ENCODE measurements at places on chromosomes 12 and 14.

DNA sequence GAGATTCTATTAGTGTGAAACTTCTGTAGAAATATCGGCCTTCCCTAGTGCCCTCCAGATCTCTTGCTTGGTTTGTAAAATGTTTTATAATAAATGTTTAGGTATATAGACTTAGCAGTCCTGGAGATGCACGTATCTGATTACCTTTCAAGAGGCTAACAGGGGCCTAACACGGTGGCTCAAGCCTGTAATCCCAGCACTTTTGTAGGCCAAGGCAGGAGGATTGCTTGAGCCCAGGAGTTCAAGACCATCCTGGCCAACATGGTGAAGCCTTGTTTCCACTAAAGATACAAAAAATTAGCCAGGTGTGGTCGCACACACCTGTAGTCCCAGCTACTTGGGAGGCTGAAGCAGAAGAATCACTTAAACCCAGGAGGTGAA lies 9.8 kb upstream of the RILPL2 start:
- DNase-seq = no peak

DNA sequence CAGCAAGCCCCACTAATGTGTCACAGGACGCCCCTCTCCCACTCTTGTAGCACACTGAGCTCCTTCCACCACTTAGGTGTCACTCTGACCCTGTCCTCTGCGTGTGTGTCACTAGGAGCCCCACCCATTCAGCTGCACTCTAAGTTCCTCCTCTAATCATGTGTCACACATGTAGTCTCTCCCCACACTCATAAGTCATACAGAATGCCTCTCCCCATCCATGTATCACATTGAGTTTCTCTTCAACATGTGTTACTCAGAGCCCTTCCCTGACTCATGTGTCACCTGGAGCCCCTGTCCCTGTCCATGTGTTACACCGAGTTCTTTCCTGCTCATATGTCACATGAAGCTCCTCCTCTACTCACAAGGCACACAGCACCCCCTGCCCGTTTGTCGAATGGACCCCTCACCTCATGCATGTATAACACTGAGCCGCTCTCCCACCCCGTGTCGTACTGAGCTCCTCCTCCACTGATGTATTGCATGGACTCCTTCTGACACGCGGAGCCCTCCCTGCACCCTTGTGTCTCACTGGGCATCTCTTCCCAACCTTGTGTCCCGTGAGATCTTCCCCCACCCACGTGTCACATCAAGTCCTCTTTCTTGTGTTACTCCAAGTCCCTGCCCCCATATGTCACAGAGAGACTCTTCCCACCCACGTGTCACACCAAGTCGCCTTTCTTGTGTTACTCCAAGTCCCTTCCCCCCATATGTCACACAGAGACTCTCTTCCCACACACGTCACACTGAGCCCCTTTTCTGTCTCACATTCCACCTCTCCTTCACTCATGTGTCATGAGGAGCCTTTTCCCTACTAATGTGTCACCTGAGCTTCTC lies 31.0 kb downstream of the RTL1 start:
- DNase-seq = no peak

DNA sequence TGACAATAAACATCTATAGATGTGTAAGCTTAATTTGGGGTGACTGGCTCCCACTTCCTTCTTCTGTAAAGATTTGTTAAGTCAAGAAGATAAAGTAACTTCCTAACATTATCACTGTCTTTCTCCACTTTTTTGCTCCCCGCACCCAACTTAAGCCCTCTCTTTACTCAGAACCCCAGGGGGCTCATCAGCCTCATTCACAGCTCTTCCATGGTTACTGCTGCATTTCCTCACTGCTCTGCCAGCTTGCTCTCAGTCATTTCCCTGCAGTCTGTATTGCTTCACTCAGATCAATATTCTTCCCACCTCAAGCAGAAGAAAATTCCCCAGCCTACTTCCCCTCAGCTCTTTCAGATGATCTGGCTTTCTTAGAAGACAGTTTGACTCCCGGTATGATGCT lies 102.0 kb downstream of the PIK3C2G start:
- DNase-seq = no peak

DNA sequence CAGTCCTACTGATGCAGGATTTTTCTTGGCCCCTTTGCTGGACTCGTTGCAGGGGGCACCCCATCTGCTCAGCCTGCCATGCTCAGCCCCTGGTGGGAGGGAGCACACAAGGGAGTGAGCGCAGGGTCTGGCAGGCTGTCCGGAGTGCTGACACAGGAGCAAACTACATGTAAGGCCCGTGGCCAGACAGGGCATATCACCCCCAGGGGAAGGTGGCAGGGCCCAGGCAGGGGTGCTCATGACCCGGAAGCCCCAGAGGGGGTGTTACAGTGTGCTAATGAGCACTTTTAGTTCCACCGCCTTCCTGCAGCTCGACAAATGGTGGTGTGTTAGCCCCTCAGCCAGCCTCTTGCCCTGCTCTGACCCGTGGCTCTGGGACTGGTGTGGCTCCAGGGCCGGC lies 645.6 kb upstream of the TMEM132C start:
- no peak for DNase-seq

DNA sequence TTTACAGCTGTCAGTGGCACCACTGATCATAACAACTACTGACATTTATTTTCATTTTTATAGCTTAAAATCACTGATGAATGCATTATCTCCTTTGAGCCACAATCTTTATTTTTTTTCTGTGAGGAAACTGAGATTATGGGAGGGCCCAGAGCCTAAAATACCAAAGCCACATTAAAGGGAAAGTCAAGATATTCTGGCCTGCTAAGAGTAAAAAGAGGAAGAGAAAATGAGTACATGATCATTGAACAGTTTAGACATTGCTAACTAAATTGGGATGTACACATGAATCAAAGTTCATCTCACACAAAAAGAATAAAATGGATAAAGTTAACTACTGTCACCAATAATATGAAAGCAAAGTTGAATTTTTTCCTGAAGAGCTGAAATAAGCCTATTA lies 170.5 kb upstream of the GARIN2 start:
- DNase-seq = no peak

- no peak for DNase-seq
These were observed 20.2 kb upstream of the PLA2G1B start for GRCh38 chr12:120347766-120348165.

GRCh38 chr12:130672089-130672820 lies 43.8 kb downstream of the RIMBP2 start:
- DNase-seq = no peak

- no peak for DNase-seq
These were observed 6.5 kb upstream of the CDK2AP1 start for GRCh38 chr12:123278101-123278627.

DNA sequence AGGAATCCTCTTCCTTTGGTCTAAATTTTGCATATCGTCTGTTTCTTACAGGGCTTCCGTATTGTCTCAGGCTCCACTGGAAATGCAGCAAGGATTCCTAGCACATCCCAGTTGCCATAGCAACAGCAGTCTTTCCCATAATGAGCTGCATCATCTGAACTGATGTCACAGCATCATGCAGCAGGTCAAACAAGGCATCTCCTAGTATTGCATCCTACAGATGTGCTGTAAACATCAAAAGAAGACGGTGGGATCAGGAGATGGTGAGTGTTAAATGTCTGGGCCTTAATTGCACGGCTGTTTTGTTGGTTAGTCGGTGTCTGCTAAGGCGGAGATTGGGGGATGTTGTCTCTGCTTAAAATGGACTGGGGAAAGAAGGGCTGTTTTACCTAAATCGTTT lies at the start of gene AKAP6:
TSS of gene AKAP6 (plus strand) at position 153 of the 400 bp plus-strand sequence. CDS start 104,196 bp downstream, outside the sequence.
- DNase-seq = no peak

- DNase-seq = no peak
These were observed at the start of gene SERPINA5 for GRCh38 chr14:94581127-94581999. Gene SERPINA5 (plus strand): TSS chr14:94581426. CDS start chr14:94587363, 5,937 bp downstream.

DNA sequence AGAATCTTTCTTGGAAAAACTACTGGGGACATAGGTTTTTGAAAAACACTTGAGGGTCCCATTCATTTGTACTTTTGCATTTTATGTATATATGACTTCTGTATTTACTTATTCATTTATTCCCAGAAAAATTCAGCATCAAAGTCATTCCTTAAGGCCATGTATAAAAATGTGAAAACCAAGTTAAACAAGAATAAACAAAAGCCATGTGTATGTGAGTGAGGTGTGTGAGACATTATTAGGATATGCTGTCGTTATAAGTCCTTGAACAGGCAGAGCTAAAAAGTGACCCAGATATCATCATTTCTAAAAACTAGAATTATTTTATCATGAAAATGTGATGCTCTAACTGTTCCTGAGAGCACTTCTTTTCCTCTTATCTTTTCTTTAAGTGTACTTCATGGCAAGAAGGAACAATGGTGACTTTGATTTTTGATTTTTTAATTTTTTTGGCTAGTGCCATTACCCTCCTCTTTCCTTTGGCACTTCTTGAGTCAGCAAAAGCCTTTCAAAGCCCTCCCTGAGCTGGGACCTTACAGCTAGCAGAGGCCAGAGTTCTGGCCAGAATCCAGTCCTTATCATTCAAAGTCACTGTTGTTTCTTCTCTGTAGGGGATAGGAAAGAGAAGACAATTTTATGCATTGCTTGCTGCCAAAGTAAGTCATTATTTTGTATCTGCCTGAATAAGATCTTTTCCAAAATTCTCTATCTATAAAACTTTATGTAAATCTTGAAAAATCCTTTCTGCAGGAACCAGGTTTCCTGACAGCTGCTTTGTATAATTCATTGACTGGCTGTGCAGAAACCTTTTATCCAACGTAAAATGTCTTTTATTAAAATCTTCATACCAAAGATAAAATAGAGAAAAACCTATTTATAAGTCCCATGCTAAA lies 419.7 kb upstream of the PRICKLE1 start:
- no peak for DNase-seq

DNA sequence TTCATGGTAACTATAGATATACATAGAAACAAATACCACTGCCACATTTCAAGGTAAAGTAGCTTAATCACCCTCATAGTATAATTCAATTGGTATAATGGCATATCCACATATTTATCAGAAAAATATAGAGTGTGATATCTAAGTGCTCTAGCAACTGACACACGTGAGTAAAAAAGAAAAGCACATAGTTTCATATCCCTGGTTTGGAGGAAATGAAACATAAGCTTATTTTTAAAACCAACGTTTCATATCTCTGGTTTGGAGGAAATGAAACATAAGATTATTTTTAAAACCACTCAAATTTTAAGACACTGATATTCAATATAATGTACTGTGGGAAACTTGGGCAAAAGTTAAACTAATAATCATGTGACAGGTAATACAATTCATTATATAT lies 2.1 kb downstream of the OR6C70 start:
- no peak for DNase-seq

DNA sequence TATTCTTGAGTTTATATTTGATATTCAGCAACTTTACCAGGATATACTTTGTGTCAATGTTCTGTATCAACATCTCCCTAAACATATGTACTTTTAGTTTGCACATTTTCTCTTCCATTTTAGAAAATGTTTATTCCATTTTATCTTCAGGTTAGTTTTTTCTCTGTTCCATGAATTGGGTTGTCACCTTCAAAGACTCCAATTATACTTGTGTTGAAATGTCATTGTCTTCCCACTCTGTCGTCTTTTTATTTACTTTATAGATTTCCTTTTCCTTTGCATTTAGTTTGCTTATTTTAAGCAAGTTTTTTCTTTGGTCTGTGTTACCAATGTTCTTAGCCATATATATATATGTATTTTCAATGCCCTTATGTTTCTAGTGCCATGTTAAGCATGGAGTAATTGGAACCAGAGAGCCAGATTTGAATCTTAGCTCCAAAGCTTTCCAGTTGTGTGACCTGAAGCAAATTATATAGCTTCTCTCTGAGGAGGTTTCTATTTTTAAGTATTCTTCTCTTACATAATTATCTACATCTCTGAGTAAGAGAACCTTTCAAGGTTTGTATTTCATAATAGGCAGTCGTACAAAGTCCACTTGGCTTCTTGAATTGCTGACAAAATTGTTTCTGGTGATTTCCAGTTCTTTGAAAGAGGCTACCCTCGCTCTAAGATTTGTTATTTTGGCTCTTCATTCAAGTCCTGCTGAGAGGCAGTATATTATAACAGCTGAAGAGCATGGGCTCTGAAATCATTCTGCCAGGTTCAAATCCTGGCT lies 85.8 kb upstream of the DYRK2 start:
- DNase-seq = no peak

DNA sequence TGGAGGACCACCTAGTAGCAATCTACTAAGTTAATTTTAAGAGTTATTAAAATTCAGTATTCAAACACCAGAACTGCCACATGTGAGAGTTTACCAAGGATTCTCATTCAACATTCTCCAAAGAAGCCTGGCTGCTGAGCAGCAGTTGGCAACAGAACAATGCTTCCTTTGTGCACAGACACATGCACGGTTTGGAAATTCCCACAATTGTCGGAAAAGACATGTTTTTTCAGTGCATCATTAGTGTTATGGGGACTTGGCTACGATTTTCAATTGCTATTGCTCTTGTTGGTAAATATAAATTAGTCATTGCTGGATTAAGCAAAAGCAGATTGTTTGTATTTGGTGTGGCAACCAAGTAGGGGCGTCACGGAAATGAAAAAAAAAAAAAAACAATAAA lies 22.2 kb downstream of the ST8SIA1 start:
- DNase-seq = no peak

- no peak for DNase-seq
These were observed 31.8 kb downstream of the PELI2 start for GRCh38 chr14:56149995-56150394.

GRCh38 chr14:90785471-90785870 lies 30.8 kb downstream of the TTC7B start:
- DNase-seq = no peak
